Midbrain (tissue), 1 donor: ENCODE measurements at places on chromosomes 13 and 19.

DNA sequence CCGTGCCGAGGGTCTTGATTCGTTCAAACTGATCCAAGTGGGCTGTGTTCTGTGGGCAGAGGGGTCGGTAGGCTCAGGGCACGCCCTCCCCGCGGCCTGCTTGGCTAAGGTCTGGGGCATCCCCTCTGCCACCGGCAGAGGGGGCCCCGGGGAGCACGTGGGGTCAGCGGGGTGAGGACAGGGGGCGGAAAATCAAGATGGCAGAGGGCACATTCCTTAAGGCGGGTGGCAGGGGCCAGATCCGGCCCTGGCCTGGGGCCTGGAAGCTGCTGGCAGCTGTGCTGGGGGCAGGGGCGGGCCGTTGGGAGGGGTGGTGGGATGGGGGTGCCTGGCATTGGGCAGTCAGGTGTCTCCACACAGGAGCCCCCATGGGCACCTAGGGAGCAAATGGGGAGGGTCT, 10.7 kb downstream of the PRKACA start:
- no peak for DNase-seq

GRCh38 chr19:45508861-45509691, 1.8 kb downstream of the VASP start:
- no peak for DNase-seq

DNA sequence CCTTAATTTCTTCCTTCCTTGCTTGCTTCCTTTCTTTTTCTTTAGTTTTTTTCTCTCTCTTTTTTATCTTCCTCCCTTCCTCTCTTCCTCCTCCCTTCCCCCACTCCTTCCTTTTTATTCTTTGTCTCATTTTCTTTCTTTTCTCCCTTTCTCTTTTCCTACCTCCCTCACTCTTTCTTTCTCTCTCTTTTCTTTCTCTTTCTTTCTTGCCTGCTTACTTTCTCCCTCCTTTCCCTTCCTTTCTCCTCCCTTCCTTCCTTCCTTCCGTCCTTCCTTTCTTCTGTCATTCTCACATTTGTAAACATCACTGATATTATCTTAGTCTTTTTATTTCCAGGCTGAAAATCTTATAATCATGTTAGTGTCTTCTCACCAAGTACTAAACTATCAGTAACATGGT, 38.8 kb downstream of the SLITRK5 start:
- DNase-seq = no peak

GRCh38 chr13:48790199-48790598, 136.5 kb downstream of the CYSLTR2 start:
- DNase-seq = no peak

- DNase-seq = no peak
Observed at GRCh38 chr13:73283636-73284035, 224.8 kb downstream of the KLF5 start.

DNA sequence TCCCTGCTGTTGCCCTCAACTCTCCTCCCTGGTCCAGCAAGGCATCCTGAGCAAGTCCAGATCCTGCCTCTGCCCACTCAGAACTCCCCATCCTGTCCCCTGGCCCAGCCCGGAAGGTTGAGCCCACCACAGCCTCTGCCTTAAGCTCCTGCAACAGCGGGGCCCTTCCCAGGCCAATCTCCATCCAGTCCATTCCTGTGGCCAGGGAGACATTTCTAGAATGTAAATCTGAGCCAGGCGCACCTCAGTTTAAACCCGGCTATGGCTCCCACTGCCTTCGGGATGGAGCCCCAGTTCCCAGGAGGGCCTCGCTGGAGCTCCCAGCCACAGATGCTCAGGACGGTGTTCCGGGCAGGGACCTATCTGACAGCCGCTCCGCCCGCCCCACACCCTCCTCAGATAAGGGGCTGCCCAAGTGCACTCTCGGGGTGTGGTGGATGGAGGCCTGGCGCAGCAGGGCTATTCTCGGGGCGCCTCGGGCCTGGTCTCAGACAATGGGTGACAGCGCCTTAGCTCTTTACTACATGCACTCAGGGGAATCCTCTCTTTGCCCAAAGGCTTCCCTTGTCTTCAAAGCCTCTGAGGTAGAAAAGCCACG, 5.3 kb downstream of the TRAPPC6A start:
- no peak for DNase-seq

GRCh38 chr19:31616031-31616430, 266.8 kb upstream of the TSHZ3 start:
- DNase-seq = no peak

DNA sequence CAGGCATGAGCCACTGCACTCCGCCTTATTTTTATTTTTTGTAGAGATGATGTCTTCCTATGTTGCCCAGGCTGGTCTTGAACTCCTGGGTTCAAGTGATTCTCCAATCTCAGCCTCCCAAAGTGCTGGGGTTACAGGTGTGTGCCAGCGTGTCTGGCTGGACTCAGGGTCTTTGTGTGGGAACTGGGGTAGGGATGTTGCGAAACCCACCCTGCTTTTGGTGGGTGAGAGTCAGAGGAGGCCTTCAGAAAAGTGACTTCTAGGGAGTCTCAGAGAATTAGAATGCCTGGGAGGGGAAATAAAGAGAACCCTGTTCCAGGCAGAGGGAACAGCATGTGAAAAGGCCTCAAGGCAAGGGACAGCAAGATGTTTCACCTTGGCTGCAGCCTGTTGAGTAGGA, 13.2 kb downstream of the TLE5 start:
- no peak for DNase-seq

GRCh38 chr19:34953092-34953491, 10.9 kb downstream of the ZNF792 start:
- no peak for DNase-seq

GRCh38 chr13:27293873-27294515, 23.4 kb downstream of the RASL11A start:
- no peak for DNase-seq

DNA sequence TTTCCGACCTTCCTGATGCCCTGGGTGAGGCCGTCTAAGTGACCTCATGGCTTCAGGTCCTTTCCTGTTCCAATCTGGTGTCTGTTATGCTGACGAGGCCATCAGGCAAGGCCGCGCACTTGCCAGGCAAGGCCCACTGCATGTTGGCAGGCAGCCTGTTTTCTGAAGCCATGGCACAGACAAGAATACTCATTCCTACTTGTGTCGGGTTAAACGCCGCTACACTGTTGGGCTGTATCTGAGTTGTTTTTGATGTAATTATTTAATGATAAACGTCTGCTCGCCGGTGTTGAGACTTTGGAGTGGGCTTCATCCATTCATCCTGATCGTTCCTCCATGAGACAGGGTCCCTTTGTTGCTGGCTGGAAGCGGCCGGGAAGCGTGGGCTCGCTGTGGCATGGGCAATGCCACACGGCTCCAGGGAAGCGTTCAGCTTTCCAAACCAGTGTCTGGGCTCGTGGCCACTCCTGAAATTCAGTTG, 92.1 kb downstream of the ATP11A start:
- DNase-seq = peak; percentile 67

GRCh38 chr13:27643334-27644132, 21.8 kb downstream of the POLR1D start:
- DNase-seq = no peak

DNA sequence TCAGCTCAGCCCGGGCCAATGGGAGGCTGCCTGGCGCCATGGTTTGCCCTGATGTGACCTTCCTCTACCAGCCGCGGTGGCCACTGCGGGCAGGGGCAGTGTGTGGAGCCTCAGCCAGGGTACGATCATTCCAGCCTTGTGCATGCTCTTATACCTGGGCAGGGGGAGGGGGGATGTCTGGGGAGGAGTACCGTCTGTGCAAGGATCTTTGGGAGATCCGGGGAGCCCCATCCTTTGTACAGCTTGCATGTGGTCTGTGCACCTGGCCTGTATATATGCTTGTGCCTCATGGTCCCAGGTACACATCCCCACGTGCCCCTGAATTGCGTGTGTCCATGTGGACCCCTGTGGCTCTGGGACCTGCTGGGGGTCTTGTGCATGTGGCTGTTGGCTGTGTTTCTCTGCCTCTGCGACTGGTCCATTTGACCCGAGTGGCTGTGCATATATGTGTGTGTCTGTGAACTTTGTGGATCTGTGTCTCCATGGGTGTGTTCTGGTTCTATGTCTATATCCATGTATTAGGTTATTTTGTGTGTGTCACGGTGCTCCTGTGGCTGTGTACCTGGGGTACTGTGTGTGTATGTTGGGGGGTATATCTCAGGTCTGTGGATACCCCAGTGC, 12.8 kb upstream of the NANOS3 start:
- DNase-seq = no peak

DNA sequence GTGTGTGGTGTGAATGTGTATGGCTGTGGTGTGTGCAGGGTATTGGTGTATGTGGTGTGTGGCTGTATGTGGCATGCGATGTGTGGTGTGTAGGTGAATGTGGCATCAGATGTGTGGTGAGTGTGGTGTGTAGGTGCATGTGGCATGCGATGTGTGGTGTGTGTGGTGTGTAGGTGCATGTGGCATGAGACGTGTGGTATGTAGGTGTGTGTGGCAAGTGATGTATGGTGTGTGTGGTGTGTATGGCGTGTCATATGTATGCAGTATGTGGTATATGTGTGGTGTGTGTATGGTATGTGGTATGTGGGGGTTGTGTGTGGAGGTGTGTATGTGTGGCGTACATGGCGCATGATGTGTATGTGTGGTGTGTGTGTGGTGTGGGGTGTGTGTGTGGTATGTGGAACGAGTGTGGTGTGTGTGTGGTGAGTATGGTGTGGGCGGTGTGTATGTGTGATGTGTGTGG, 63.4 kb downstream of the PEPD start:
- DNase-seq = no peak

- peak; percentile 73 for DNase-seq
Observed at GRCh38 chr19:46009530-46010510, 13.0 kb downstream of the PGLYRP1 start.

DNA sequence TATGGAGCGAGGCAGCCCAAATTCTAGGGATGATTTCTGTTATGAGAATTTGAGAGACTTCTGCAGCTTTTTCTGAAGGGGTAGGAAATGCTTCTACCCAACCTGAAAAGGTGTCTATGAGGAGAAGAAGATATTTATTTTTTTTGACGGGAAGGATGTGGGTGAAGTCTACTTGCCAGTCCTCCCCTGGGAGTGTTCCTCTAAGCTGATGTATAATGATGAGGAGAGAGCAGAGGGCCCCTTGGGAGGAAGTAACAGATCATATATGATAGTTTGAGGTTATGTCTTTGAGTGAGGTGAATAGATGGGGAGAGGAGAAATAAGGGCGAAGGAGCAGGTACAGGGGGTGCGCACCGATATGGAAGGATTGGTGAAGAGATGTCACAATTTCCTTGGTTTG, 910.6 kb upstream of the SLITRK5 start:
- no peak for DNase-seq

DNA sequence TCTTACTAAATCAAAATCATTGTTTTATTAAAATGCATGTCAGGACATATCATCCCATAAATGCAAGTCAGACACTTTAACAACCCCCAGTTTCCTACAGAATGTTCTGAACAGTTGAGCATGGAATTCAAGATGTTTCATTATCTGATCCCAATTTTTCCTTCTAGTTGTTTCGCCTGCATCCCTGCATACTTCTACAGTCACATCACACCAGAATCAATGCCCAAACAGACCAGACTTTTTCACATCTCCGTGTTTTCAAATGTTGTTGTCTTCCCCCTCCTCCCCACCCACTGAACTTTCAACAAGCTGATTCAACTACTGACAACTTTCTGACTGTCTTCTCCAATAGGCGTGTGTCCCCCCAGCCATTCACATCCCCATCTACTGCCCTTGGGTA, 48.6 kb downstream of the LHFPL6 start:
- no peak for DNase-seq

DNA sequence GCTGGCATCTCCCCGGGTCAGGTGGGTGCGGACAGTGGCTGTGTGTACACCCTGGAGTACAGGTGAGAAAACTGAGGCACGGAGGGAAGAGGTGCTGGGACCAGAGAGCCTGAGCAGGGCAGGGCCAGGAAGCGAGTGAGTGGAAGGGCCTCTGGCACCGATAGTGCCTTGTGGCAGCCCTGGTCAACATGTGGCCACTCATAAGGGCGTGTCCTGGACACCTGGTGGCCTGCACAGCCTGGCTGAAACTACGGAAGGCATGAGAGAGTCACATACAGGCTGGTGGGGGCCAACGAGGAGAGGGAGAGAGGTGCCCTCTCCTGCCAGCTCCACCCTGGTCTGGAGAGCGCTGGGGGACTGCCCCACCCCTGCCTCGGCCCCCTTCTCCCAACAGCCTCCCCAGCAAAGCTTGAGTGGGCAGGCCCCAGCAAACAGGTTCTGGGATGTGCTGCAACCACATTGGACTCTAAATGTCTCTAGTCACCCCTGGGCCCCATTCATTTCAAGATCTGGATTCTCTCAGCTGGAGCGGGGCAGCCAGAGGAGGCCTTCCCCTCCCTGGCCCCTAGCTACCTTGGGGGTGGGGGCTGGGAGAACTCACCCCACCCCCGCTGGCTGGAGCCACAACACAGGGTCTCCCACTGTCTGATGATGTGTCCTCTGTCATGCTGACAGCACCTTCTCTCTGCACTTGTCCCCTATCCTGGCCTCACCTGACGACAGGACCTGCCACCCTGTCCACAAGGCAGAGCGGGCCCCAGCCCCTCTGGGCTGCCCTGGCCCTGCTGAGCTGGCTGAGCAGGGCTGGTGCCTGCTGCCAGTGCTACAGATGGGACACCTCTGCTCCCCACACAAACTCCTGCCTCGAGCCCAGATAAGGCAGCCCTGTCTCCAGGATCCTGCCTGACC, 5.8 kb downstream of the CBARP start:
- DNase-seq = no peak

DNA sequence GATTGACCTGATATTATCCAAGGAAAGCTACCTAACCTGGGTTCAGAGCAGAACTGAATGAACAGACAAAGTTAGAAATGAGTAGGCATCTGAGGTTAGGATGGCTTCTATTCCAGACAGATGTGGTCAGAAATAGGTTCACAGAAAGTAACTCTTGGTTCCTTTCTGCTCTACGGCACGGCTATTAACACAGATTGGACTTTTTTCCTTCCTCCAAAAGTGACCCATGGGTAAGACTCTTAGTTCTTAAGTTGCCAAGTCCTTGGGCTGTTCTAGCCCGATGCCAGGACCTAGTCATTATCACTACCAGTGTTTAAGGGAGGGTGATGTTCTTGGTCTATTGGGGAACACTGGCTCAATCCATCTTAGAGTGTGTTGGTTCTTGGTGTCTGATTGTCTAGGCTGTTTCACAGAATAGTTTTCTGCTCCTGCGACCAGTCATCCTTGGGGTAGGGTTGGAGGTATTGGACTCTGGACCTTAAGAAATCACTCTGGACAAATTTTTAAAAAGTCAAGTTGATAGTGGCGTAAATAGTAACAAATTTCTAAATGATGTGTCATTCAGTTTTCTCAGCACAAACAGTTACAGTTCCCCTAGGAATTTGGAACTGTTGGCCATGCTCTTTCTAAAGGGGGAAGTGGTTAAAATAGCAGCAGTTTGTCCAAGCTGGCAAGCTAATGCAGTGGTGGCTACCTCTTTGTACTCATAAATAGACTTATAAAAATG, 60.1 kb upstream of the MYCBP2 start:
- peak; percentile 3 for DNase-seq

DNA sequence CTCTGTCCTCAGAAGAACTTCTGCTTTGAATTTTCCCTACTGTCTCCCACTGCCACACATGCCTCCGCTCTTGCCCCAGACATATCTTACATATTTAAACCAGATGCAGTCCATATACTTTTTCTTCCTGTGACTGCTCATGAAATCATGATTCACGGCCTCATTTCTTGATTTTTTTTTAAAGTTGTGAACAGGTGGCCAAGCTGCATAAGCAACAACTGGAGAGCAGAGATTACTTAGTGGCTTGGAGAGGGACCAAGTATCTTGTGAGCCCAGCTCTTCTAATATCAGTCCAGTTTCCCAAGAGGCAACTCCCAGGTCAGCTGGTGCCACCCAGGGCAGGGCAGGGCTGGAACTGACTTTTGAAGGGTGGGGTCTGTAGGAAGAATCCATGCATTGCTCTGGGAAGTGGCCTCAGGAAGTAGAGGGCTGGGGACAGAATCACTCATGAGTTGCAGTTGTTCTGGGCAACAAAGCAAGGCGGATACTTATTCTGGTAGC, 152.4 kb downstream of the LMO7 start:
- no peak for DNase-seq

GRCh38 chr13:102793611-102794355, 5.0 kb downstream of the POGLUT2 start:
- DNase-seq = no peak
